ENCODE measurements at places on chromosomes 7 and 10. TPM values are rescaled to one million over a fixed set of nuclear protein-coding genes. Genes with fewer than 3 reads are reported as not detected.

Gene FKBP9
- 364 TPM for polyA plus RNA-seq

Gene AZGP1
- polyA plus RNA-seq = not detected

Gene EPO
- not detected for polyA plus RNA-seq

Gene ZNF239
- polyA plus RNA-seq = 5.7 TPM

Gene NEUROG3
- not detected for polyA plus RNA-seq

Gene LEP
- 0.09 TPM for polyA plus RNA-seq

Gene NAT16
- not detected for polyA plus RNA-seq

Gene CPEB3
- 0.60 TPM for polyA plus RNA-seq

Gene ASZ1
- not detected for polyA plus RNA-seq

Gene OGDHL
- not detected for polyA plus RNA-seq

Gene CTAGE15
- polyA plus RNA-seq = not detected

Gene CDHR3
- polyA plus RNA-seq = 2.8 TPM

Gene PODXL
- 33.6 TPM for polyA plus RNA-seq

Gene NRF1
- 3.5 TPM for polyA plus RNA-seq

Gene PPP1R3C
- polyA plus RNA-seq = 99.9 TPM

Gene MALSU1
- polyA plus RNA-seq = 135 TPM

Gene LHPP
- polyA plus RNA-seq = 22.9 TPM

Gene FEZF1
- not detected for polyA plus RNA-seq

Gene CALHM3
- polyA plus RNA-seq = not detected

Gene SMNDC1
- polyA plus RNA-seq = 24.2 TPM

Gene MMD2
- polyA plus RNA-seq = not detected

Gene PHF14
- polyA plus RNA-seq = 10.1 TPM

Gene ABCB4
- polyA plus RNA-seq = 0.77 TPM

Gene IKZF1
- polyA plus RNA-seq = 0.06 TPM

Gene TPST1
- polyA plus RNA-seq = 53.7 TPM

Gene CDNF
- polyA plus RNA-seq = 1.0 TPM

Gene ELMO1
- not detected for polyA plus RNA-seq

Gene MGAM2
- not detected for polyA plus RNA-seq

Gene LIPM
- polyA plus RNA-seq = not detected

Gene SLC13A1
- not detected for polyA plus RNA-seq

Gene SPOCK2
- polyA plus RNA-seq = 0.04 TPM

Measured in GM23248 (cell line).